ENCODE measurements at places on chromosomes 13 and 19. TPM values are rescaled to one million over a fixed set of nuclear protein-coding genes. Genes with fewer than 3 reads are reported as not detected.

DNA sequence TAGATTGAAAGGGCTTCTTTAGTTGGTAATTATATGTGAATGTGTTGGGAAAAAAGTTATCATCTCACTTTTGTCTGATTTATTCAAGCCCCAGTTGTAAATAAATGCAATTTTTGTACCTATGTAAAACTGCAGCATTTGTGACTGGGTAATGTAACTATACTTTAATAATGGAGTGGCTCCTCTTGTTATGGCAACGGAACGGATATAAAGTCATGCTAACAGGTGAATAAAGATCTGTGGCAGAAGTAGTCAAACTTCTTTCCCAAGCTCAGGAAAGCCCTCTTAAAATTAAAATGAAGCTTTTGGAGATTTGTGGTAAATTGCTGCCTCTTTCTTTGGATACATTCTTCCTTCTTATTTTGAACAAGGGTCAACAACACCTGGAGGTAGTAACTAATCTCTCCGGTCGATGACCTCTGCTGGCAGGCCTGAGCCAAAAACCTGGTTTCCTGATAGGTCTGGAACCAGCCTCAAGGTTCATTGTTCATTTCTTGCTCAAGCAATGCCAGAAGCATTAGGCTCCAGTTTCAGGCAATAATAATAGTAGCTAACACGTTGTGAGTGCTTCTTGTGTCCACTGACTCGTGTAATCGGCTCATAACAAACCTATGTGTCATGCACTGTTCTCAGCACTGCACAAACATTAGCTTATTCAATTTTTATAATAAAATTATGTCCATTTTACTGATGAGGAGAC, 313.4 kb upstream of the DACH1 start:
- DNase-seq, result no peak

DNA sequence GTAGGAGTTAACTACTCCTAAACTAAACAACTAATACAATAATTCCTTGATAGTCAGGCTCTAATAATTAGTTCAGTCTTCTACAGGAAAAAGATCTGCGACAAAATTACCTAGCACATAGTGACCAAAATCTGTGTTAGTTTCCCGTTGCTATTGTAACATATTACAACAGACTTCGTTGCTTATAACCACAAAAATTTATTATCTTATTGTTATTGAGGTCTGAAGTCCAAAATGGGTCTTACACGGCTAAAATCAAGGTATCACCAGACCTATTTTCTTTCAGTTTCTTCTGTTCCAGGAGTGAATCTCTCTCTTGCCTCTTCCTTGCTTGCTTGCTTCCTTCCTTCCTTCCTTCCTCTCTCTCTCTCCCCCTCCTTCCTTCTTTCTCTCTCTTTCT, 993.6 kb upstream of the SPRY2 start:
- DNase-seq, result no peak

- peak; percentile 86 for DNase-seq
Observed at GRCh38 chr19:36605101-36605876, at the start of gene ZNF382. Gene ZNF382 (plus strand): TSS chr19:36605313. CDS start chr19:36609915, 4,602 bp downstream.

DNA sequence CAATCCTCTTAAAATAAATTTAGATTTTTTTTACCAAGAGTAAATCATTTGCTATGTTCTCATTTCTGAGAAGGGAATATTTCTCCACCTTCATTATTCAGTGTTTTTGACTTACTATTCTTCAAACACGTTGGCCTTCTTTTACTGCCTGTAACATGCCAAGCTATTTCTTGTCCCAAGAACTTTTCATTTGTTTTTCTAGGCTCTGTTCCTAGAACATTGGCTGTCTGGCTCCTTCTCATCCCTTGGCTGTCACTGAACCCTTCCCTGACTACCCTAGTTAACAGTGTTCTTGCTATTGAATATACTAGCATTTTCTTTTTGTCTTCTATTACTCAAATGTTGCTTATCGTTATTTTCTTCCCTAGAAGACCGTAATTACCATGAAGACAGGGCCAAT, 248.1 kb downstream of the ITGBL1 start:
- no peak for DNase-seq

DNA sequence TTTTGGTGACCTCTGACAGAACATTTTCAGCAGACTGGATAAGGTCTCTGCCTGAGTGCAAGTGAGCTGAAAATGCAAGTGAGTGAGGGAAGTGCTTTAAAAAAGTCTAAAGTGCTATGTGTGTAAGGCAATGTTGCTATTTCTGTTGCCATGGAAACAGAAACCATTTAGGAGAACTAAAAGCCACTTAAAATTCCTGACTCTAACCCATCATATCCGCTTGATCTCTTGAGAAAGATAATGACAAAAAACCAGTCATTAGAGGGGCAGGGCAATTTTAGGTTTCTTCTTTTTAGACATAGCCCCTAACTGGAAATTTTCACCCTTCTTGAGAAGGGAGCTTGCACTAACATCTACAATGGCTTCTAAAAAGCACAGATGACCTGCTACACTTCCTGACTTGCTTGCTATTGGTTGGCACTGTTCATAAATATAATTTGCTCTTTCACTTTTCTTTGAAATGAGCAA, at the start of gene CYSLTR2:
Gene CYSLTR2 (plus strand): TSS at position 458 of the 468 bp plus-strand sequence. CDS start 52,889 bp downstream, outside the sequence.
- no peak for DNase-seq

GRCh38 chr13:83311886-83312577, 570.2 kb downstream of the SLITRK1 start:
- DNase-seq, result no peak

DNA sequence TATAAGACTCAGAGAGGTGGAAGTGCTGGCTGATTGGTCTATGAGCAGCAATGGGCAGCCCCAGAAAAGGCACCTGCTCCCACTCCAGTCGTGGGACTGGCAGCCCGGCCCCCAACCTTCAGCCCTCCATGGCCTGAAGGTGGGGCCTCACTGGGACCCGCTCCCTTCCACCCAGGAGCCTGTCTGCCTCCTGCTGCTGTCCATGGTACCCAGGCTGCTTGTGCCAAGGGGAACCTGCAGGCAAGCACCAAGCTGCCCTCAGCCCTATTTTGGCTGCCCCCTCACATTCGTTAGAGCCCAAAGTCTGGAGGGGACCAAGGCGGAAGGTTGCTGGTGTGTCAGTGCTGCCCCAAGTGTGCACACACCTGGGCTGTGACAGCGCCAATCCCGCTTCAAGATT, 2304.9 kb downstream of the PCDH9 start:
- no peak for DNase-seq

DNA sequence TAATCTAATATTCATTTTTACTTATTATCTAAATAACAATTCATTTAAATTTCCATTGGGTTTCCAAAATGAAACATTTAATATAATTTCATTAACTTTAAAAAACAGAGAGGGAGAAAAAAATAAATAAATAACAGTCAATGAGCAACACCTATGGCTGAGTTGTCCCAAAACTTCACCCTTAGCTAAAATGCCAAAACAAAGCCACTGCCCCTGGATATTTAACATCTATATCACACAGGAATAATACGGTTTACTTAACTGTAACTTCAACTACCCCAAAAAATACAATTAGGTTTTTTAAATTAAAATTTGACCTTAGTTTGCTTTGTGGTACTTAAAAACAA, 541 bp downstream of the ELF1 start:
- DNase-seq, result no peak

- DNase-seq, result no peak
Observed at GRCh38 chr19:48994035-48994386, 324 bp downstream of the RUVBL2 start.

DNA sequence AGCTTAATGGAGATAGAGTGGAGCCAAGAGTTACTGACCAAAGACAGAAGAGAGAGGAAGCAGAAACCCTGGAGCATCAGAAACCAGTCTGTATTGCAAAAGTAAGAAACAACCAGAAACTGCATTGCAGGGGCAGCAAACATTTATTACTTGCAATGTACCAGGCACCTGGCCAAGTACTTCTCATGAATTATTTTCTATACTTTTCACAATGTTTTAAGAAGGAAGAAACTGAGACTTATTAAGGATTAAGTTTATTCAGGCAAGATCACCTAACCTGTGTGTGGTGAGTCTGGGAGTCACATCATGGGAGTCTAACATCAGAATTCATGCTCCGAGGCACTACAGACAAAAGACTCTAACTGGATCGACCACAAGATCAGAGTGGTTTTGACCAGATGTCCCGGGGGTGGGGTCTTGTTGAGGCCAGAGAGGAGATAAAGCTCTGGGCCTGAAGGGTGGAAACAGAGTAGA, 47.4 kb downstream of the TNFRSF19 start:
- no peak for DNase-seq

DNA sequence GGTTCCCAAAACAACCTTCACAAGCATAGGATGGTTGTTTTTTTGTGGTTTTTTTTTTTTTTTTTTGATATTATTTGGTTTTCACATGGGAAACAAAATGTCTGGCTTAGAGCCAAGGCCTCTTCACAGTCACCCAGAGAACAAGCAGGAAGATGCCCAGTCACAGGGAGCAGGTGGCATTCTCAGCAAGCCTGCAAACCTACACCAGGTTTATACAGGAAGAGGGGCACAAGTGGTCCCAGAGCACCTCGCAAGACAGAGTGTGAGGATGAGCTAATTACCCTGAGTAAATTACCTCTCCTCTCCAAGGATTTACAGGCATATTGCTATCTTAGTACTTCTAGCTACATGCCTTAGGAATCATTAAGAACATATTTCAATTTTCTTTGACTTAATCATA, 1375.6 kb downstream of the EFNB2 start:
- peak; percentile 20 for DNase-seq

DNA sequence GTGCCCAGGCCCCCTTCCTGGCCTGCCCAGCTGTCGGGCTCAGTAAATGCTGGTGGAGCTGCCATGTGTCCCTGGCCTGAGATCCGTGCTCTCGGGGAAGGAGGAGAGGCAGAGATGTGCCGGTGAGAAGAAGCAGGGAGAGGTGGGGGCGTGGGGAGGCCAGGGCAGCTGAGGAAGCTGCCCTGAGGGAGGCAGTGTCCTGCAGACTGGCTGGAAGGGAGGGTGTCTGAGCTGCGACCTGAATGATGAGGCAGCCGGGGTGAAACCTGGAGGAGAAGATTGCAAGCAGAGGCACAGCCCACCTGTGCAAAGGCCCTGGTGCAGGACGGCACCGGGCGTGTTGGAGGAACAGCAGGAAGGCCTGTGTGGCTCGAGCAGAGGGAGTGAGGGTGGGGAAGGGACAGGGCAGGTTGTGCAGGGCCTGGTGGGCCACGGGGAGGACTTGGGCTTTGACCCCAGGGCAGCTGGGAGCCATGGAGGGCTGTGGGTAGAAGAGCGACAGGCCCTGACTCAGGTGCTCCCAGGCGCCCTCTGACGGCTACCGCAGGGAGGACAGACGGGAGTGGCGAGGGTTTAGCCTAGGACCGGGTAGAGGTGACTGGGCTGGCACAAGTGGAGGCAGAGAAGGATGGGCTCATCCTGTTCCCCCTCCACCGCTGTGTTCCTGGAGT, 14.0 kb upstream of the CELF5 start:
- DNase-seq, result peak; percentile 47

GRCh38 chr19:58003174-58003828, 681 bp upstream of the ZNF606 start:
- no peak for DNase-seq

DNA sequence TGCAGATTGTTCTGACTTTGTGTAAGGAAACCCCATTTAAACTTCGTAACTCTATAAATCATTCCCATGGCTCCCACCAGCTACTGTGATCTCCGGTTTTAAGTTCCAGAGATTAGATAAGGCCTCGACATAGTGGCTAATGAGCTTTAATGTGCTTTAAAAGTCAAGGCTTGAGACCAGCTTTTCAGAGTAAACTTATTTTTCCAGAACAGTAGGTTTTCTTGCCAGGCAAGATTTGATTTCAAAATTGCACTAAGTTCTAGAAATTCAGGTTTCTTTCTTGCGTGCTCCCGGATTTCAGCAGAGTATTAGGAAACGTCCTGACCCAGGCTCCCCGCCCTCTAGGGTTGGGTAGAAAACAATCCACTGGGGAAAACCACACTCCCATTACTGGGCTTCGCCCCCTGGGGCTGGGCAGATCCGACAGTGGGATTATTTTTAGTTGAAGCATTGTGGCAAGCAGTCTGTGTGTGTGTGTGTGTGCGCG, 43.3 kb downstream of the CRYL1 start:
- no peak for DNase-seq

DNA sequence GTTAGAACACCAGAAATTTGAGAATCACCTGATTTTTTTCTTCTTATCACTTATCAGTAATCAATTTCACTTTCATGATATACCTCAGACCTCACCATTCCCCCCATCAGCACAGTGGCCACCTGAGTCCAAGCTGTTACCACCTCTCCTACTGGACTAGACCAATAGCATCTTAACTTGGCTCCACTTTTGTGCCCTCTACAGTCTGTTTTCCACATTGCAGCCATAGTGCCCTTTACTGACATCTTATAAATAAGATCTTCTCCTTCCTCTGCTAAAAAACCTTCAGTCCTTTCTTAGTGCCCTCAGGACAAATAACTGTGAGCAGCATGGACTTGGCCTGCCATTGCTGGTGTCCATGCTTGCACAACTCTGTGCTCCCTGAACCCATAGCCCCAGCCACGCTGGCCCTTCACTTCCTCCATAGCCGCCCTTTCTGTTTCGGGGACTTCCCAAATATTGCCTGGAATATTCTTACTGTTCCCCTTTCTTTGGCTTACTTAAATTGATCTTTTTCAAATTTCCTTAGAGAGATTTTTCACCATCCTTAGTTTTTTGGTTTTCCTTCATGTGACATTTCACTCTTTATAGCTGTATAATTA, 380.8 kb downstream of the LMO7 start:
- peak; percentile 7 for DNase-seq

- DNase-seq, result no peak
Observed at GRCh38 chr13:100203696-100204367, 114.9 kb downstream of the PCCA start.

DNA sequence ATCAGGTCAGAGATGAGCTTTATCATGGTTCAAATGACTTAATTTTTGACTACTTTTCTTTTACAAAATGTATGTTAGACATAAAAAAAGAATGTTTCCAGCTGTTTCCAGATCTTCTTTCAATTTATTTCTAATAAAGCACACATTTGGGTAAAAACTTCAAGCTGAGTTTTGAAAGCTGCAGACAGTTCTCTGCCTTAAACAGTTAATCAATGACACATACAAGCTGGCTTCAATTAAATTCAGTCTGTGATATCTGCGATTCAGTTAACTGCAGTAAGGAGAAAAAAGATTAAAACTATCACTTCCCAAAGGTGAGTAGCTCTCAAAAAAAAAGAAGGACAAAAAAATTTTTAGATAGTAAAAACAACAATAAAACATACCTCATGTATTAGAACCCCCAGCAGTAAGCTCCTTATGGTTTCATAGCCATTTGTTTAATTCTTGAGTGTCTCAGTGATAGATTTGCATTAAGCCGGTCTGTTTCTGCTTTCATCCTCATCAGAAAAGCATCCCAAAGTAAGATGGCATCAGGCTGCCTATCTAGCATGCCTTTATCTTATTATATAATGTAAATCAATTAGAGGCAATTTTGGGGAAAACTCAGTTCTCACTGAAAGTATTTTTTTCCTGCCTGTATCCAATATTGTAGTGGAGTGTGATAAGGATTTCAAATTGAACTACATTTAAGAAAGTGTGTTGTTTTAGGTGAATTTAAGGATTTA, 81.8 kb upstream of the STARD13 start:
- DNase-seq, result no peak

KIR2DL1 gene
- total RNA-seq, result not detected

KLK4 gene
- total RNA-seq, result 1.4 TPM

ZIM2 gene
- 10.8 TPM for total RNA-seq

TUBA3C gene
- total RNA-seq, result not detected

GIPR gene
- total RNA-seq, result not detected

IGLON5 gene
- total RNA-seq, result 7.1 TPM

NUMBL gene
- 15.2 TPM for total RNA-seq

SLC25A41 gene
- 0.91 TPM for total RNA-seq

LILRB2 gene
- 0.27 TPM for total RNA-seq

SIGLEC14 gene
- 1.6 TPM for total RNA-seq

Data from cerebellum (tissue), 4 donors.